ENCODE measurements at places on chromosomes 5 and 9.

DNA sequence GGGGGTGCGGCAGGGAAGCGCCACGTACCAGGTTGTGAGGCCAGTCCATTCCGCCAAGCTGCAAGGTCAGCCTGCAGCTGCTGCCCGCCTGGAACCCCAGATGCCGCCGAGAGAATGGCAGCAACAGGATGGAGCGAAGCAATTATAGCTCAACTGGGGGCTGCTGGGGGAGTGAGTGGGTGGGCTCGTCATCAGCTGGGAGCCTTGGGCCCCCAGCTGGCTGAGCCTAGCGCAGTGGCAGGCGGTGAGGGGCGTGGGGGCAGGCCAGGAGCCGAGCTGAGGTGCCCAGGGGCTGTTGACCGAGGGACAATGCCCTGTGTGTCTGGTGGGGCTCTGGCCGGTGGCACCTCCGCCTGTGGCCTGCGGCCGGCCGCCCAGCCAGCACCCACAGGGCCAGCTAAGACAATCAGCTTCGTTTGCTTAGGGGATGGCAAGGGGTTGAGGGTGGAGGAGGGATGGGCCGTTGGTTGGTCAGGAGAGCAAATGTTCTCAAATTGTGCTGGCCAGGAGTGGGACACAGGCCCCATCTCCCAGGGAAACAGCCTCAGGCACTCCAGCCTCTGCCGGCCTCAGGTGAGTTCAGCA lies at the start of gene IL17B:
Gene IL17B (minus strand): TSS at position 116 of the 585 bp plus-strand sequence. CDS start 67 bp downstream, at position 49.
- no peak for DNase-seq

GRCh38 chr9:134802216-134802795 lies 78.3 kb upstream of the FCN2 start:
- no peak for DNase-seq

- peak; percentile 90 for DNase-seq
These were observed 24.6 kb downstream of the RAPGEF6 start for GRCh38 chr5:131610198-131611063.

GRCh38 chr9:133468777-133469421 lies 9.1 kb downstream of the CACFD1 start:
- no peak for DNase-seq

DNA sequence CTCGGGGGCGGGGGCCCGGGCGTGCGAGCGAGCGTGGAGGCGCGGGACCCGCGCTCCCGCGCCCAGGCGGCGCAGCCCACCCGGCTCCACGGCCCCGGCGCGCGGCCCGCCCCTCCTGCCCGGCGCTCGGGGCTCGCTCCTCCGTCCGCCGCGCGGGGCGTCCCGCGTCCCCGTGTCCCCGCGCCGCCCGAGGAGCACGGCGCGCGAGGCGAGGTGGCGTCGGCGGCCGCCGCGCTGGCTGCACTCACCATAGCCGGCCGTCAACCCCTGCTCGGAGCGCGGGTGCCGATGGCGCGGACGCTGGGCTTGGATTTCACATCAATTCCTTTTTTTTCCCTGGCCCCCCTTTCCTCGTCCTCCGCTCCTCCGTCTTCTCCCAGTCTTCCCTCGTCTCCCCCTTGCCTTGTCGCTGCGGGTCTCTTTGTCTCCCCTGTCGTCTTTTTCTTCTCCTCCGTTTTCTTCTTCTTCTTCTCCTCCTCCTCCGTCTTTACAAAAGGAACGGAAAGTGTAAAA lies 494 bp downstream of the PTCH1 start:
- peak; percentile 14 for DNase-seq

DNA sequence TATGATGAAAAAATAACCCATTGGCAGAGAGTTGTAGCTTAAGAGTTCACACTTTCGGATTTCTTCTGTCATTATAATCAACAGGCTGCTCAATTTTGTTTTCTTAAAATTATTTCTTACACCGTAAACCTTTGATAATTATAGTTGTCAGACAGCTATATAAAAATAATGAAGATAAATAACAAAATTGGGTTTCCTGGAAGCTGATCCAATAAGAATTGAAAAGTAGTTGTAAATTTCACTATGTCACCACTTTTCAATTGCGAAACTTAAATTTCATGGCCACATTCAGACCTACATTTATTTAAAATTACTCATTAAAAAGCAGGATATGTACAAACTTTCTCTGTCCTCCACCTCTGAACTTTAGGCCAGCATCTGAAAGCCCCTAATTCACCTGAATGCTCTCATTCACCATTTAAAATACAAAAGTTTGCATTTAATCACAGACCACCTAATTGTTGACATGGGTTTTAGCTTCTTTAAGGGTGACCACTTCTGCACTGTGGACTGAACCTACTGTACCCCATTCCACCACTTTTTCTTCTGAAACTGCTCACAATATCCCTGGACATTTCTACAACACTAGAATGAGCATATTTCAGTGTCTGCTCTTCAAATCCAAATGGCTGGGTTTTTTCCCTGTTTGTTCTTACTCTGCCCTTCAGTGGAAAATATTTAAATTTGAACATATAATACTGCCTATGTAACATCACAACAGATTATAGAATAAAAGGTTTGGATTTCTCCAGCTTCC lies 680 bp downstream of the SELENOP start:
- DNase-seq: peak; percentile 11

GRCh38 chr5:174943785-174944184 lies 219.4 kb downstream of the MSX2 start:
- no peak for DNase-seq

- DNase-seq: no peak
These were observed 102.3 kb upstream of the ADAMTSL1 start for GRCh38 chr9:18371621-18372020.

DNA sequence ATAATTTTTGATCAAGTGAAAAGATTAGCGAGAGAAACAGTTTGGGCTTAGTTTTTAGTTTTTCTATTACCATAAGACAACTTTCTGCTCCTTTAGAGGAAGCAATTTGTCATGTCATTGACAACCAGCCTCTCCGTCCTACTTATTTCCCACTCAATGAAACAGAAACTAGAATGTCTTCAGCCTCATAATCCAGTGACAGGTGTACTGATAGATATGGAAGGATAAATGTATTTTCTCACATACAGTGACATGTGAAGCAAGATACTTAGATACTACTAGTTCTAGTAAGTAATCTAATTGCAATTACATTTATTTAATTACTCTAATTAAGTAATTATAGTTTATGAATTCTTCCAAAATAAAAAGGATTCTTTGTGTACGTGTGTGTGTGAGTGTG lies 429.7 kb downstream of the CDH10 start:
- no peak for DNase-seq

DNA sequence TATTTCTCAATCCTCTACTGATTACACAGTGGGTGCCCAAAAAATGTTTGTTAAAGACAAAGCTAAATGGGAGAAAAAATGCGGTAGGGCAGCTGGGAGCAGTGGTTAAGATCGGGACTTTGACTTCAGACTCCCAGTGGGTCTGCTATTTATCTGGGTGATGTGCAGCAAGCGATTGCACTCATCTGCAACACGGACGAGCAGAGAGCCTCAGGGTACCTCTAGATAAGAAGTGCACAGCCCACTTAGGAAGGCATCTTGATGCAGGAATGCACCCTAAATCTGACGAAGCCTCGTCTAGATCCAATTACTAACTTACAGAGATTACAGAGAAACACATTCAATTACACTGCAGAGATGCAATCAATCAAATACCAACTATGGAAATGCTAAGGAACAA lies 4.0 kb downstream of the MAPK9 start:
- DNase-seq: no peak

GRCh38 chr9:74963056-74963455 lies 10.3 kb upstream of the C9orf40 start:
- DNase-seq: no peak

GRCh38 chr5:72557167-72558045 lies 50.2 kb upstream of the ZNF366 start:
- peak; percentile 26 for DNase-seq

DNA sequence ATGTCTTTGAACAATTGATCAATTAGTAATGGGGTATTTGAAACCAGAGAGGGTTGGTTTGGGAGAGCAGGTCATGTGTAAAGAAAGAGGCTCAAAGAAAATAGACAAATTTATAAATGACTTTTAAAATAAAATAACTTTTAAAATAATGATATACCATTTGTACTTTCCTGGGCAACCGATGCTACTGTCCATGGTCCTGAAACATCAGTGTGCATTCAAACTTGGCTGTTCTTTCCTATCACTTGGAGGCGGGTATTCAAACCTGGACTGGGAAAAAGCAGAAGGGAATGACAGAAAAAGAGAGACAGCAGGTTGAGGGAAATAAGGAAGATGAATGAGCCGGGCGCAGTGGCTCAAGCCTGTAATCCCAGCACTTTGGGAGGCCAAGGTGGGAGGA lies 1446.4 kb upstream of the WWC1 start:
- DNase-seq: peak; percentile 1

All from kidney capillary endothelial cell (primary cell).